ENCODE measurements at places on chromosomes 3 and 15.

DNA sequence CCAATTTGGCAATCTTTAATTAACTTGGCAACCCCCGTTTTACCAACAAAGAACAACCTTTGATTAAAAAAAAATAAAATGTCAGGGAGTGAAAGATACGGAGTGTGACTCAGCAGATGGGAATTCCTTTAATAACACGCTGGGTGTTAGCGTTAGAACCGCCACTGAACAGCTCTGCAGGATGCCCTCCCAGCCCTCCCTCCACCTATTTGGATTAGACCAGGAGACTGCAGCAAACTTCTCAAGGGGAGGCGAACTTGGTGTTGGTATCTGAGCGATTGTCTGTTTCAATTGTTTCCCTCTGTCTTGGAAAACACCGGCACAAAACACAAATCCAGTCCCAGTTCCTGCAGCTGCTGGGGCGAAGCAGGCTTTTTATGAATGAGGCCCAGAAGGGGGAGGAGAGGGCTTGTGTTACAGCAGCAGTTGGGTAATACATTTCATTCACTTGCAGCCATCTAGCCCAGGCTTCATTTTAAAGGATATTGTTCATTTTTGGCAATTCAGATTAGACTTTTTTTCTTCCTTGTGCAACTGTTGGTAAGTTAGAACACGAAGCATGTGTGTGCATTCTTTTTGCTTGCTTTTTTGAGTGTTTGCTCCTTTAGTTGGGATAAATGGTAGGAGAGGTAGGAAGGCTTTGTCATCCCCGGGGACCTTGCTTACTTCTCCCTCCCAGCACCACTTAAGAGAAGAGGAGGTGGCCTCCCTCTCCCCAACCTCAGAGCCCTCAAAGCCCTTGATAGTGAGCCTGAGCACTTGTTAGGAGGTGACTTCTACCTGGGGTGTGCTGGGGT, 152.3 kb downstream of the IGF1R start:
- DNase-seq = no peak

DNA sequence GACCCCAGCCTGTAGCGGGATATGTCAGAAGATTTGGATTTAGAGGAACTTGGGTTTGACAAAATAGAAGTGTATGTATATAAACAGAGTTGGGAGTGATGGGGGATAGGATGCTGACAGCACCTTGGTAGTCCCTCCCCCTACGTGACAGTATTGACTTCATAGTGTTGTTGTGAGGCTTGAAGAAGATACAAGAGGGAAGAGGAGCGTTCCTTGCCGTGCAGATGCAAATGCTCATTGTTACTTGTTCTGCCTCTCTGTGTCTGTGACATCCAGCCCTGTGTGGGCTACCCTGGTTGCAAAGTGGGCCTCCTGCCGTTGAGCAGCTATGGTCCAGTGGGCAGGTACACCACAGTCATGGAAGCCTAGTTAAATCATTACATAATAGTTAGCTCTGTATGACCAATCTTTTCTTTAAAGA, 45.0 kb downstream of the SMAD3 start:
- DNase-seq = no peak

DNA sequence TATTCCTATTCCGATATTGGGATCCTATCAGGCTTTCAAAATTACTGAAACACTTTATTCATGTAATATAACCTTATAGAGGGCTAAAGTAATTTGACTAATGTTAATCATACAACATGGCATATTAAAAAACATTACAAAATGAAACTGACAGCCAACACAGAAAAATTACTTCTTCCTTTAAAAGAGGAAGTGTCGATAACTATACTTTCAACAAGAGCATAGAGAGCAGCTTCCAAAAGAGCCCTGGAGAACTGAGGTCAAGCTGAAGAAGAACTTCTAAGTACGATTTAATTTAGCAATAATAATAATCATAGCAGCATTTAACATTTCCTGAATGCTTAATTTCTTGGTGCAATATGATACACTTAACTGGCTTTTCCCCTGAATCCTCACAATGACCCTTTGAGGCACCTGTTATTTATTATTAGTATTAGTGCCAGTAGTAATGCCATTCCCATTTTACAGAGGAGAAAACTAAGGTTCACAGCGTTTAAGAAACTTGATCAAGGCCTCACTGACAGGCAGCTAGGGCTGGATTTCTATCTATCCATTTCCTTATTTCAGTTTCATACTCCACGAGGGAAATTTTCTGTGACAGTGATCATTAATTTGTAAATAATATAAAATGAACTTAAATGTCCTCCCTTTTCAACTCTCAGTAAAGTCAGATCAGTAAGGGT, 181.6 kb downstream of the CFAP20DC start:
- no peak for DNase-seq

DNA sequence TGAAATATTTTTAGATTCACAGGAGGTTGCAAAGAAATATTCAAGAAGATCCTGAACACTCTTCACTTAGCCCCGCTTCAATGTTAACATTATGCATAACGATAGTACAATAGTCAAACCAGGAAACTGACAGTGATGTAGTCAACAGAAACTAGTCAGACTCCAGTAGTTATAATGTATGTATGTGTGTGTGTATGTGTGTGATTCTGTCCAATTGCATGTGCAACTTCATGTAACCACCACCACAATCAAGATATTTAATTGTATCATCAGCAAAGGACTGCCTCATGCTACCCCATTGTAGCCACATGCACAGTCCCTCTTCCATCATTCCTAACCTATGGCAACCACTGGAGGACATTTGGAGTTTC, 77.9 kb downstream of the APBA2 start:
- no peak for DNase-seq

DNA sequence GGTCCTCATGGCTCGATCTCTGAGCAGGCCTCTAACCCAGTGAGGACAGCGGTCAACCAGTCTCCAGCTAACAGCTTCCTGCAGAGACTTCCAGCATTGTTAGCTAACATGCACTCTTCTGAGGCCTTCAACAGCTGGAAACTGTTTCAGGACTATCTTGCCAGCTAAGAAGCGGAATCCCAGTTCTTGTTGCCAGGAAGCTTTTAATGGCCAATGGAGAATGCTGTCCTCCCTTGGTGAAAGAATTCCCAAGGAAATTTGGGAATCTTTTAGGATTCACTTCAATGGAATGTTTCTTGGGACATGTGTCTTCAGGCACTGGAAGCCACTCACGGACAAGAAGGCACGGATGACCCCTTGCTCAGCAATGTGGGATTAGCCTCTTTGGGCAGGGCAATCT, 91.7 kb downstream of the CEMIP start:
- no peak for DNase-seq

All from LNCaP clone FGC (cell line).